Muscle of arm (tissue), 14 donors: ENCODE measurements at places on chromosomes 7 and 10. TPM values are rescaled to one million over a fixed set of nuclear protein-coding genes. Genes with fewer than 3 reads are reported as not detected.

Gene MYO1G
- polyA plus RNA-seq, result 5.5 TPM

Gene ABCA13
- polyA plus RNA-seq, result 0.36 TPM

Gene CCDC146
- polyA plus RNA-seq, result 17.5 TPM

Gene ZNF12
- polyA plus RNA-seq, result not detected

Gene TRIM73
- polyA plus RNA-seq, result 1.9 TPM

Gene A1CF
- polyA plus RNA-seq, result 0.11 TPM

Gene SUN3
- not detected for polyA plus RNA-seq

Gene SLIT1
- 1.3 TPM for polyA plus RNA-seq
